Sigmoid colon (tissue), 7 donors: ENCODE measurements at places on chromosomes 4 and X. TPM values are rescaled to one million over a fixed set of nuclear protein-coding genes. Genes with fewer than 3 reads are reported as not detected.

STPG2 gene
- total RNA-seq = 0.71 TPM

GRIA3 gene
- total RNA-seq = 1.1 TPM

PRR32 gene
- not detected for total RNA-seq

- no peaks in the 10 kb centered on the region for H3K27me3 ChIP-seq
- H3K4me1 ChIP-seq = peaks cover 8% of the 10 kb centered on the region
Observed at GRCh38 chrX:119482041-119482440, 13.8 kb downstream of the SLC25A5 start.

GRCh38 chrX:96721354-96721753, 36.7 kb downstream of the DIAPH2 start:
- no peak overlapping the region for H3K4me3 ChIP-seq
- no peak for DNase-seq
- no peak overlapping the region for H3K27ac ChIP-seq
- no peaks in the 10 kb centered on the region for H3K36me3 ChIP-seq

GRCh38 chr4:22941688-22942375, 249.1 kb downstream of the GBA3 start:
- H3K4me3 ChIP-seq = no peak overlapping the region
- H3K36me3 ChIP-seq = no peaks in the 10 kb centered on the region
- H3K4me1 ChIP-seq = no peaks in the 10 kb centered on the region
- no peaks in the 10 kb centered on the region for H3K27me3 ChIP-seq
- no peak overlapping the region for H3K27ac ChIP-seq

GRCh38 chrX:103362474-103362873, 6.2 kb downstream of the TCEAL9 start:
- no peaks in the 10 kb centered on the region for H3K4me1 ChIP-seq
- DNase-seq = no peak
- no peak overlapping the region for H3K4me3 ChIP-seq
- no peaks in the 10 kb centered on the region for H3K36me3 ChIP-seq
- no peaks in the 10 kb centered on the region for H3K27me3 ChIP-seq

DNA sequence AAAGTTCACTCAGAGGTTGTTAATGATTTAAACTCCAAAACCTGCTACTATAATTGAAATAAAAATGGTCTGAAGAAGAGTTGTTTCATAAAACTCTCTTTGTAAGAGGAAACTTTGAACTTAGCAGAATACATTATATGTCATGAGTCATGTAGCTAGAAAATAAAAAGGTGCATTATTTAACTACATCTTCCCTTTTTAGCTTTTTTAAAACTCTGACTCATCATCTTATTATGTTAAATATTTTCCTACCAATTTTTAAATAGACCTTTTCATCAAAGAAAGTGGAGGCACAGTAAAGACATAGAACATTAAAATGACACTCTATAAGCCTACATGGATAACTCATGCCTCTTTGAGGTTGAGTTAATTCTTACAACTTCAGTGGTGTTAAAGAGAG, 1.2 kb upstream of the ZNF827 start:
- H3K27ac ChIP-seq = no peak overlapping the region
- H3K36me3 ChIP-seq = no peaks in the 10 kb centered on the region
- H3K27me3 ChIP-seq = no peaks in the 10 kb centered on the region
- H3K4me3 ChIP-seq = no peak overlapping the region
- H3K4me1 ChIP-seq = peaks cover 20% of the 10 kb centered on the region

- H3K36me3 ChIP-seq = no peaks in the 10 kb centered on the region
- H3K27ac ChIP-seq = no peak overlapping the region
- DNase-seq = no peak
- no peaks in the 10 kb centered on the region for H3K27me3 ChIP-seq
- no peak overlapping the region for H3K4me3 ChIP-seq
Observed at GRCh38 chrX:134880866-134881265, 109.9 kb upstream of the SMIM10 start.

SORBS2 gene
- total RNA-seq = 849 TPM

- H3K27ac ChIP-seq = no peak overlapping the region
- no peaks in the 10 kb centered on the region for H3K36me3 ChIP-seq
- H3K27me3 ChIP-seq = no peaks in the 10 kb centered on the region
- H3K4me3 ChIP-seq = no peak overlapping the region
- H3K4me1 ChIP-seq = no peaks in the 10 kb centered on the region
Observed at GRCh38 chr4:31613946-31614623, 893.9 kb downstream of the PCDH7 start.

DNA sequence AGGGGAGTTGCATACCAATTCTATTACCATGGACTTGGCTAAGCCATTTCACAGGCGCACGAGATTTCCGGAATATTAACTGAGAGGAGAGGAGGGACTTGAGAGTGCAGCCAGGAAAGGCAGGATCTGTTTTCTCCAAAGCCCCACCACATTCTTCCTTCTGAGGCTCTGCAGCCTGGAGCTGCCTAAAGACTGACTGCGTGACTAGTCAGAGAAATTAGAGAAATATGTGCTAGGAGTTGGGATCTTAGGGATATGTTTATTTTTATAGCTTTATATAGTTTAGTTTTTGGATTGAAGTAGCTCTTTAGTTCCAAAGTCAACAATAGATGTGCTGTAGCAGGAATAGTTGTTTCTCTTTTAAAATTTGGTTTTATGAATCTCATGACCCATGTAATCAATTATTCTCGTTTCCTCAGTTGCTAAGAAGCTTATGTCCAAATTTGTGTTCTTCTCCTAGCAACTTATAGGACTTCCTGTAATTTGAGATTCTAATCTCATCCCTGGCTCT, 300.1 kb upstream of the DDX53 start:
- H3K36me3 ChIP-seq = no peaks in the 10 kb centered on the region
- DNase-seq = no peak
- no peak overlapping the region for H3K4me3 ChIP-seq
- peak overlapping the region; percentile 59 for H3K27ac ChIP-seq

DNA sequence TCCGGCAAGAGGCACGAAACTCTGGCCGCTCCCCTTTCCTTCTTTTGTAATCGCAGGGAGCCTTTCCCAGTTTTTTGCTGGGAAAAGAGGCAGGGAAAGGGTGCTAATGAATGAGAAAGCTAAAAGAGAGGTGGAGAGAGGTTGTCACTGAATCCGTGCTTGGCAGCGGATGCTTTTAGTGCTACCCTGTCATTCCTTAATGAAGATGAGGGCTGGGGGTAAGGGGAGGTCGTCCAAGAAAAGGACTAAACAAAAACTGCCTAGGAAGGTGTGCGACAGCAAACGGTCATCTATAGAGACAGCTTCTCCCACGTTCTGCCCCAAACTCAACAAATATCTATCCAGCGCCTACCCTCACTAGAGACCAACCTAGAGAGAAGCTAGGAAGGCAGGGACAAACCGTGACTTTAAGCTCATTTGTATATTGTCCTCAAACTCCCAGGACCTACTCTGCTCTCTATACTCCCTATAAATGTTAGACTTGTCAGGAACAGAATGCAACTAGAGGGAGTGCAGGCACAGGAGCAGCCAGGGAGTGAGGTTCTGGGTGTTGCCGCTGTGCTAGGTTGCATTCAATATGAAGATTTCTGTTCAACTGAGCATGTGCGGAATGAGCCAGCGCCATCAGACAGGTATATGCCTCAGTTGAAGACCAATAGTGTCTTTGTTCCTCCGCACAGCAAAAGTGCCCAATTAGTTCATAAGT, 777 bp upstream of the CASK start:
- no peak for DNase-seq
- H3K4me3 ChIP-seq = peak overlapping the region; percentile 66
- H3K4me1 ChIP-seq = no peaks in the 10 kb centered on the region
- no peaks in the 10 kb centered on the region for H3K36me3 ChIP-seq
- peak overlapping the region; percentile 89 for H3K27ac ChIP-seq

DNA sequence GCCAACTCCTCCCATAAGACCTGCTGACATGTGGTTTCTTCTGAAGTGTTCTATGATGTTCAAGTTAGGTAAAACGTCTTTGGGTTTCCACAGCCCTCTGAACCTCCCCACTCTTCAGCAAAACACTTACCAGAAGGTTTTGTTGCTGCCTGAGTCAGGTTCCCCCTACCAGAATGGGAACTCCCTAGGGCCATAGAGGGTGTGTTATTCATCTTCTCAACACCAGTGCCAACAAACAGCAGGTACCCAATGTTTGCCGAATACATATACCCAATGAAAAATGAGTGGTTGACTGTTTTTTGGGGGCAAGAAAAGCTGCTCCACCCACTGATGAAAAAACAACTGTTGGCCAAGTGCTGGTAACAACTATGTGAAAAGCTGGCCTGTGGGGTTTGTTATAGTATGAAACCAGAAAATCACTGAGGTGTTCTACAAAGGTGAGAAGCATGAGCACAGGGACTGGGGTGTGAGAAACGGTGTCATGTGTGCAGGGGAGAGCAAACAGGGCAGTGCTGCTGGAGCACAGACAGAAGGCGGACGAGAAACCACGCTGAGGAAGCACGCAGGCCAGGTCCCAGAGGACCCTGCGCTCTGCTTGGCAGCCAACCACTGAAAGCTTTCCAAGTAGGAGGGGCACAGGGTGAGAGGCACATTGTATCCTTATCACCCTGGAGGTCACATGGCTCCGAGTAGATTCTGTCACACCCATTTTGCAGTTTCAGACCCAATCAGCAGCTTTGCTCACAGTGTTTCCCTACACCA, 28.8 kb downstream of the ATP8A1 start:
- no peak overlapping the region for H3K4me3 ChIP-seq
- H3K27me3 ChIP-seq = no peaks in the 10 kb centered on the region
- DNase-seq = peak; percentile 67
- H3K4me1 ChIP-seq = no peaks in the 10 kb centered on the region
- no peaks in the 10 kb centered on the region for H3K36me3 ChIP-seq

DNA sequence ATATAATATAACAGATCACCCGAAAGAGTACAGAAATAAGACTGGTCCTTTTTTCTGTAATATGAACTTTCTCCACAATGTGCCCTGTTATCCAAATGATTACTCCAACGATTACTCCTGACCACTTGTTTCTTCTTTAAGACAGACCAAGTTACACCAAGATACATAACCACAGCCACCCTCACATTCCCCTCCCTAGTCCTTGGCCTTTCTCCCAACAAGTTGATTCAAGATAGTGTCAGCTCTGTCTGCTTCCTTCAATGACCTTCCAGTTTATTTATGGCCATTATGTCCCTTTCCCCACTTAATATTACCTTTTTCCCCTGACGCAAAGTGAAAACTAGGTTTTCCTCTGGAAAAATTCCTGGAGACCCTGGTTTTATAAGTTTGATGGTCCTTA, 397.2 kb downstream of the FAM47B start:
- no peak for DNase-seq
- no peak overlapping the region for H3K4me3 ChIP-seq
- H3K27me3 ChIP-seq = no peaks in the 10 kb centered on the region
- H3K27ac ChIP-seq = no peak overlapping the region
- H3K36me3 ChIP-seq = no peaks in the 10 kb centered on the region

GRCh38 chrX:130330146-130330545, 9.6 kb upstream of the SLC25A14 start:
- no peak overlapping the region for H3K27ac ChIP-seq
- no peak overlapping the region for H3K4me3 ChIP-seq
- H3K36me3 ChIP-seq = no peaks in the 10 kb centered on the region
- H3K27me3 ChIP-seq = no peaks in the 10 kb centered on the region

GRCh38 chr4:107561481-107561880, 158.6 kb downstream of the PAPSS1 start:
- H3K4me3 ChIP-seq = no peak overlapping the region
- H3K4me1 ChIP-seq = no peaks in the 10 kb centered on the region
- no peak overlapping the region for H3K27ac ChIP-seq
- H3K36me3 ChIP-seq = no peaks in the 10 kb centered on the region
- no peak for DNase-seq

MAPK10 gene
- total RNA-seq = 28.5 TPM

GRCh38 chr4:39655876-39656275, 17.2 kb upstream of the SMIM14 start:
- H3K27me3 ChIP-seq = no peaks in the 10 kb centered on the region
- no peak overlapping the region for H3K4me3 ChIP-seq
- DNase-seq = peak; percentile 78
- peak overlapping the region; percentile 28 for H3K27ac ChIP-seq
- H3K4me1 ChIP-seq = no peaks in the 10 kb centered on the region

DNA sequence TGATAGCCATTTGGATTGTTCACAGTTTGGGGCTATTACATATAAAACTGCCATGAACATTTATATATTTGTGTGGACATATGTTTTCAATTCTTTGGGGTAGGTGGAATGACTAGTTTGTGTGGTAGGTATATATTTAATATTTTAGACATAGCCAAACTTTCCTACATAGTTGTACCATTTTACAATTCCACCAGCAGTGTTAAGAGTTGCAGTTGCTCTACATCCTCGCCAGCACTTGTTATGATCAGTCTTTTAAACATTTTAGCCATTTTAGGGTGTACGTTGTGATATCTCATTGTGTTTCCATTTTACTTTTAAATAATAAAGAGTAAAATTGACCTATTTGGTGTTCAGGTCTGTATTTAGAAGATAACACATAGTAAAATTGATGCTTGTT, 76.6 kb downstream of the ZFX start:
- no peak overlapping the region for H3K27ac ChIP-seq
- no peaks in the 10 kb centered on the region for H3K36me3 ChIP-seq
- no peaks in the 10 kb centered on the region for H3K27me3 ChIP-seq
- DNase-seq = no peak
- no peaks in the 10 kb centered on the region for H3K4me1 ChIP-seq

DNA sequence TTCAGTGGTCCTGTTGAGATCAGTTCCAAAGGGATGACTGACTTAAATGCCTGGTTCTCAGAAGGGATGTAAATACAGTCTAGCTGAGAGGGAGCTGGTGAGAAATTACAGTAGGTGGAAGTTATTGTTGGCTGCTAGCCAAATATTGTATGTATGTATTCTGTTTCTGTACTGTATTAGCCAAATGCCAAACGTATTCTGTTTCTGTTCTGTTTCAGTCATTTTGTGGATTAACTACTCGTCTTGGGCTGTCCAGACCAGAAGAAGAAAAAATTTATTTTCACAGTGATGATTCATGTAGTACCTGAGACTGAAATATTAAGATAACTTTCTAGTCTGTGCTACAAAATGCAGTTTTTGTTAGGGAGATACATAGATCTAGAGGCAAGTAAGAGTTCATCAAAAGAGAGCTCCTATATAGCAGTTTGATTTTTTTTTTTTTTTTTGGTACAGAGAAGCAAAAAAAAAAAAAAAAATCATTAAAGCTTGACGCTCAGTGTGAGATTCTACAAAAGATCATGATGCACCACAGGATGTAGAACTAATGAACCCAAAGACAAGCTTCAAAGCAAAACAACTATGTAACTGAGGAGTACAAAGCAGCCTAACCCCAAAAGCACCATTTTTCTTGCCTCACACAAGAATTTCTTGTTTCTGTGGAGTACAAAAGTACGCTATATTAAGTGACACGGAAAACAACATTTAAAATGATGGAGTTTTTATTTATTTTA, 54.8 kb downstream of the CASP6 start:
- no peaks in the 10 kb centered on the region for H3K36me3 ChIP-seq
- H3K4me1 ChIP-seq = no peaks in the 10 kb centered on the region
- no peaks in the 10 kb centered on the region for H3K27me3 ChIP-seq
- DNase-seq = no peak
